AG04450 (cell line): ENCODE measurements at places on chromosomes 11 and 22.

DNA sequence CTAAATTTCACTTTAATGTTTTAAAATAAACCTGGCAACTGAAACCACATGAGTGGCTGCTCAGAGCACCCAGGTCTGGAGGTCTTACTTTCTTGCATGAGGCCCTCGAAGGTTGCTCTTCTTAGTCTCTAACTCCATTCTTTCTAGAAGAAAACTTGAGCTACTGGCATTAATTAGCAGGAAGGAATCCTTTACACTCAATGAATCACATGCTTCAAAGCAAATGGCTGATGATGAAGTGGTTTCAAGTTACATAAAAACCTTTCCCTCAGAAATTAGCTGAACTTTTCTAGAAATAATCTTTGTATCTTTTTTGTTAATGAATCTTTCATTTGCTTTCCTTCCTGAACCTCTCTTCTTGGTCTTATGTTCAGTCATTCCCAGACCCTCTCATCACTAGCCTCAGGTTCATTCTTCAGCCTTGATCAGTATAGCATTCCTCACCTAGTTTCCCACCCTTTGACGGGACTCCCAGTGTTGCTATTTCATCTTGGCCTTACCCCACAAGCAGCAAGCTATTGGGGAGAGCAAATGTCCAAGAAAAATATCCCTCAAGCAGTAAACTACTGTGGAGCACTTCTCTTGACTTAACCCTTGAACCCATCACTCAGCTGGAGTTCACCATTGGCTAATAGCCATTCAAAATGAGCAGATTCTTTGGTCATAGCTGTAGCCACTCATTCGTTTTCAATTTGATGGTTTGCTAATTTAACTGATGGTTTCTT lies 75.1 kb downstream of the INSC start:
- no peak for DNase-seq

- no peak for DNase-seq
Observed at GRCh38 chr11:1051356-1052132, 15.0 kb upstream of the MUC6 start.

GRCh38 chr11:20937826-20938225 lies 268.4 kb downstream of the NELL1 start:
- DNase-seq = no peak

GRCh38 chr11:67317205-67317887 lies 14.0 kb downstream of the SSH3 start:
- DNase-seq = peak; percentile 82

GRCh38 chr22:41966607-41967240 lies 2.5 kb upstream of the SEPTIN3 start:
- DNase-seq = peak; percentile 61

- no peak for DNase-seq
Observed at GRCh38 chr11:17810746-17811145, 76.2 kb downstream of the KCNC1 start.

DNA sequence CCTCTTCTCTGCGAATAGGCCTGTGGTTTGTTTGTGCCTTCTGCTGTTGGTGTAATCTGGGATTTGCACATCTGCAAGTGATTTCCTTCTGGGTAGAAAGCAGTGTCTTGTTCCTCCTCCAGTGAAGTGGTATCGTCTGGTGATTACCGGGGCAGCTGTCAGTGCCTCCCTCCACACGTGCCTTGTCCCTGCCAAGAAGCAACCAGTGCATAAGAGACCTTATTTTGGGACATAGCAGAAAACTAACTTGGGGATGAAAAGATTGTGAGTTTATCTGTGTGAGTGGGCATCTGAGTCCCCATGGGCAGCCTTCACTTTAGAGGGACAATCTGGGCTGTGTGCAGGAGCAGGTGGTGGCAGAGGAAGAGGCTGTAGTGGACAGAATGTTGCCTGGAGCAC lies 71.5 kb upstream of the SORL1-AS1 start:
- DNase-seq = no peak

GRCh38 chr11:26199331-26200095 lies 132.4 kb upstream of the ANO3 start:
- DNase-seq = no peak

GRCh38 chr11:73359341-73359740 lies 16.9 kb upstream of the RELT start:
- DNase-seq = no peak

GRCh38 chr22:37282385-37282677 lies at the start of gene CYTH4:
Gene CYTH4 (plus strand): TSS chr22:37282508. CDS start chr22:37282570, 62 bp downstream.
- no peak for DNase-seq

GRCh38 chr11:63613517-63614135 lies 607 bp downstream of the PLAAT3 start:
- DNase-seq = no peak

DNA sequence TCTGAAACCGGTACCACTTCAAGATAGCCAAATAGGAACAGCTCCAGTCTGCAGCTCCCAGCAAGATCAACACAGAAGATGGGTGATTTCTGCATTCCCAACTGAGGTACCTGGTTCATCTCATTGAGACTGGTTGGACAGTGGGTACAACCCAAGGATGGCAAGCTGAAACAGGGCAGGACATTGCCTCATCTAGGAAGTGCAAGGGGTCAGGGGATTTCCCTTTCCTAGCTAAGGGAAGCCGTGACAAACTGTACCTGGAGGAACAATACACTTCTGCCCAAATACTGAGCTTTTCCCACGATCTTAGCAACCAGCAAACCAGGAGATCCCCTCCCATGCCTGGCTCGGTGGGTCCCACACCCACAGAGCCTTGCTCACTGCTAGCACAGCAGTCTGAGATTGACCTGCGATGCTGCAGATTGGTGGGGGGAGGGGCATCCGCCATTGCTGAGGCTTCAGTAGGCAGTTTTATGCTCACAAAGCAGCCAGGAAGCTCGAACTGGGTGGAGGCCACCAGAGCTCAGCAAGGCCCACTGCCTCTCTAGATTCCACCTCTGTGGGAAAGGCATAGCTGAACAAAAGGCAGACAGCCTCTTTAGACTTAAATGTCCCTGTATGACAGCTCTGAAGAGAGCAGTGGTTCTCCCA lies 59.9 kb upstream of the C11orf58 start:
- no peak for DNase-seq

DNA sequence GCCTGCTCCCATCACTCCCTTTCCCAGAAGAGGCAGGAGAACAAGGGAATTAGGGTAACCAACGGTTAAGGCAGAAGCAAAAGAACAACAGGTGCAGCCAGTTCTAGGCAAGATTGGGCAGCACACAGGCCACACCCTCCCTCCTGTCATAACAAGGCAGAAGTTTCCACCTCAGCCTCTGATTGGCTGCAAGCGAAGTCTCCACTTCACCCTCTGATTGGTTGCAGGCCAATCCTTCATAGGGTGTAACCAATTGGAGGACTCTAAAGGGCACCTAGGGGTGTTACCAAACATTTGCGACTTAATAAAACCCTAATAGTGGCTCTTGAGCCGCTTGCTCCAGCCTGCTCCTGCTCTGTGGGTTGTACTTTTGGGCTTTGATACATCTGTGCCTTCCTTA lies 153.8 kb downstream of the CACNA1I start:
- no peak for DNase-seq

- no peak for DNase-seq
Observed at GRCh38 chr11:125235071-125235471, 70.5 kb downstream of the PKNOX2 start.

DNA sequence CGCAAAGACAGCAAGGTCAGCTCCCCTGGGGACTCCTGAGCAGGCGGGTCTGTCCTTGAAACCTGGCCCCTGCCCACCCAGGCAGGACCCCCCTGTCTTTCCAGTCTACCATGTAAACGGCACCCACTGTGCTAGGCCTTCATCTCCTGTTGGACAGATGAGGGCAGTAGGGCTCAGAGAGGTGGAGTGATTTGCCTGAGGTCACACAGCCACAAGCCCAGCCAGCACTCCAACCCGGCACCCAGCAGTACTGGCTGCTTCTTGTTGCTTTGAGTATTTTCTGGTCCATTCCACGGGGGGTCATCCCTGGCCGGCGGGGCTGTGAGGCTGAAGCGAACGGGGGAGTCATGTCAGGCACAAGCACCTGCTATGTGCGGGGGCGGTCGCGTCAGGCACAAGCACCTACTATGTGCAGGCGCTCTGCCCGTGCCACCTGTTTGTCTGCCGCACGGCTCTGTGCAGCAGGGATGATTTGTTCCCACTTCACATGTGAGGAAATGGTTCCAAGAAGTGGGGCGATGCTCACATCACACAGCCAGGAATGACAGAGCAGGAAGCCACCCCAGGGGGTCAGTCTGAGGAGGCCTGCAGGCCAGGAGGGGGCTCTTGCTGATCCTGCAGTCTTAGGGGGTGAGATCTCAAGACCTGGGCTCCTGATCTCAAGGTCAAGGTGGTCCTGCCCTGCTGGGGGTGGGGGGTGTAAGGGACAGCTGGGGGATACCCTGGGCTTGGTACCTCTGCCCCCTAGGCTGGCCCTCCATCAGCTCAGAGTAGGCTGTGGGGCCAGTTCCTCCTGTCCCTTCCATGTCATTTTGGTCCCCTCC lies 110.7 kb downstream of the CACNA1I start:
- DNase-seq = no peak

GRCh38 chr22:21067901-21068680 lies 22.3 kb downstream of the LRRC74B start:
- no peak for DNase-seq

- DNase-seq = no peak
Observed at GRCh38 chr11:111886032-111886431, 6.7 kb downstream of the CFAP68 start.

- no peak for DNase-seq
Observed at GRCh38 chr22:50089682-50090411, at the start of gene MOV10L1. Gene MOV10L1 (plus strand): TSS chr22:50090006. CDS start chr22:50090089, 83 bp downstream.

- DNase-seq = no peak
Observed at GRCh38 chr22:50206599-50206998, 5.8 kb downstream of the SELENOO start.

- no peak for DNase-seq
Observed at GRCh38 chr11:69383372-69384250, 89.7 kb downstream of the MYEOV start.

DNA sequence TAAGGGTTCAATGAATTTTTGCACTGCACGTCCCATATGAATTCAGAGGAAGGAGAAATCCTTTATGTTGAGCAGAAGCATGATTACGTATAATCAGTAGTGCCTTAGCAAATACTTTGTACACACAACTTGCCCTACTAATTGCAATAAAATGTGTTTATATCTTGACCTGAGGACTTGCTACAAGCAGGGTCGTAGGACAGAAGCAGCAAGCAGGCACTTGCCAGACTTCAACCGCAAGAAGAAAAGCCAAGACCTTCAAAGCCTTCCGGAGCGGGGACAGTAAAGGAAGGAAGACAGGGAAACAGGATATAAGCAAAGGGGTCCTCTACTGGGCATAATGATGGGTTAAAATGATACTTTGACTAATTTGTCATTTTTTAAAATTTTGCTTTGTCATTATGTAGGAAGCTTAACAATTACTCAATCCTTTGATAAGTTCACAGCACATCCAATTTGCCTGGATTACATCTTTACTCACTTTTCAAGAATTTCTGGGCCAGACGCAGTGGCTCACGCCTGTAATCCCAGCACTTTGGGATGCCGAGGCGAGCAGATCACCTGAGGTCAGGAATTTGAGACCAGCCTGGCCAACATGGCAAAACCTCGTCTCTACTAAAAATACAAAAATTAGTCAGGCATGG lies 23.2 kb upstream of the UBASH3B start:
- no peak for DNase-seq

DNA sequence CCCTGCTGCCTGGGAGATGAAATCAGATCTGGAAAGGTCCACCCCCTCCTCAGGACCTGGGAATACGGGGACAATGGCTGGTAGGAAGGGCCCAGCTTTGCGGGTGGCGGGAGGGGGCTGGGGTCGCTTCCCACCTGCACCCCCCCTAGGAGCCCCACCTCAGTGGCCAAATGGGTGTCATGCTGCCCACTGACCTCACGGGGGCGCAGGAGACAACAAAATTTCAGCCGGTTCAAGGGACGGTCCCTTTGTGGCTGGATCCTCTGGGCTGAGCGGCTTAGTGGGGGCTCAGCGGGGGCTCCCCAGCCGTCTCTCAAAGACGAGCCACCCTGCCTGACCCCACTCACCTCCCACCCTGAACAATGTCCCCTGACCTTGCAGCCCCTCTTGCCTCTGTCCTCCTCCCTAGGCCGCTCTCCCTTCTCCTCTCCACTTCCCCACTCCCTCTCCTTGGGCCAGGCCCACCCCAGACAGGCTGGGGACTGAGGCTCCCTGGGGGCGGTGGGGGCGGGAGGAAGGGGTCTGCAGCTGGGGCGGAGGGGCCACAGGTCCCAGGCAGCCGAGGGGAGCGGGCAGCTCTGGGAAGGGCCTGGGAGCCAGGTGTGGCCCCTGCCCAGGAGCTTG lies 39.3 kb upstream of the H19 start:
- no peak for DNase-seq

DNA sequence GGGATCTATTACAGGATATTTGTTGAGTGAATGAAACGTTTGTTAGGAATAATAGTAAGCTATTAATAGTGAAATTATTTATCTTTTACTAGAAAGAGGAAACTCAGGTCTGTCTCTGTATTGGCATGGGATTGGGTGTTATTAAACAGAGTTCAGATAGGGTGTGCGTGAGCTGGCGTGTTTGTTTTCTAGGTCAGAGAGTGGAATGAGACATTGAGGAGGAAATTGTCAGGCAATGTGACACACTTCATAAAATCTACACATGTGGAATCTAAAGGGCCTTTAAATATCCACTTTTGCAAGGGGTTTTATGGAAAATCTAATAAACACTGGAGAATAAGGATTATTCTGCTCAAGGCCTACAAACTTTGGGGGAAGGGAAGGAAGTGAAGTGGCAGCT lies 552.9 kb downstream of the NTM start:
- DNase-seq = no peak

DNA sequence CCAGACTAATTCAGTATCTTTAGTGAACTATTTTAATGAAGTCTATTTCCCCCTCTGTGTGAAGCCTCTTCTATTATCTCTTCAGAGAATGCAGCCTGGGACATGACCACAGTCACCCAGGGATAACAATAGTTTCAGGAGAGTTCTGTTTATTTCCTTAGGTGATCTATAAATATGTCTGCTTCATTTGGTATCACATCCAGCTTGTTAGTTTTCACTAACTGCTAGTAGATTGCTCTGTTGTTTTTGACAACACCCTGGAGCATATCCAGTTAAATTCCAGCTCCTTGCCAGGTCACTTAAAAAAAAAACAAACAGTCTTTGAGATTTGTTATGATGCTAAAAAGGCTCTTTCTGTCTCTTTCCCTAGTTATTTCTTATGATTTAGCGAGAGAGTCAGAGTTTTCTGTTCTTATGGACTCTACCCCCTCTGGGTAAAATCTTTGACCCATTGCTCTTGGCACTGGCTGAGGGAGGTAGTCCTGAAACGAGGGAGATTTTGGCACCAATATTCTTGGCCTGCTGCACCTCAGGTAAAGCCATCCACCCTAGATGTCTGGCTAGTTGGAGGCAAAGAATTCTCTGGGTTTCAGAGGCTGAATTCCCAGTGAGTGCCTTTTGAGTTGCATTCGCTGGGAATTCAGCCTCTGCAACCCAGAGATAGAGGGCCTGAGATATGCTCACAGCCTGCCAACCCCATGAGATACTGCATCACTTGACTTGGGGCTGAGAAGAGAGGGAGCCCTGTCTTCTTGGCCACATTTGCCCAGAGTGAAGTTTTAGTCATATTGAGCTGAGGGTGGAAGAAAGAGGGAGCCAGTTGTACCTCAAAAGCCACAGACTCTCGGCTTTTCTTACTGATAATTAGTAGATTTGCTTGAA lies 159.1 kb downstream of the PGR start:
- DNase-seq = no peak
